ENCODE measurements at places on chromosomes 16 and 17.

GRCh38 chr16:66332634-66333610 lies 33.6 kb upstream of the CDH5 start:
- DNase-seq: no peak

DNA sequence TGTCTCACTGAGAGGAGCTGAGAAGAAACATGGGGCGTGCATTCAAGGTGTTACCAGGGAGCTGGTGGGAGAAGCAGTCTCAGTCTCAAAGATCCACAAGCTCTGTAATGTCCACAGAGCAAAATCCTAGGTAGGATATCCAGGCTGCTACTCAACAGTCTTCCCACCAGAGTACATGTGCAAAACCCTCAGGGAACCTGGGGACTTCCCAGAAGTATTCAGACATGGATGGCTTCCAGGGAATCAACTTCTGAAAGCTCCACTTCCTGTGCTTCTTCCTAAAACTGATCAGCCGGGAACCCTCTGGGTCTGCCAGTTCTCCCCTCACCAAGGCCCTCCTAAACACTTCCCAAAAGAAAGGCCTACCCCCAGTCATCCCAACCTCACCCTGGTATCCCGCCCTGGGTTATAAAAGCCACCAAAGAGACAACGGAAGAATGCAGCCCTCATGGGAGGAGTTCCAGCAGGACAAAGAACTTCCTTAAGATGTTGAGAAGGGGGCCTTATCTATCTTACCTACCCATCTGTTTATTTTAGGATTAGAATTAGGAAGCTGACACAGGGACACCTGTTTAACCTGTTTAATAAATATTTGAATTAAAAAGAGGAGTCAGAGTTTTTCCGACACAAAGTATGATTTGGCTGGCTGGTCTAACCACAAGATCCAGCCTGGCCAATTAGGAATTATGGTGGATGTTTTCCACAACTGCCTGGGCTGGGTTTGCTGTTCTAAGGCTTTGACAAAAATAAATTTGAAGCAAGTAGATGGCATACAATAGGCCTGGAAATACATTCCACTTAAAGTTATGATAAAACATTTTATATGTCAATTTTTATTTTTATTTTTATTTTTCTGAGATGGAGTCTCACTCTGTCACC lies 37.0 kb downstream of the CUEDC1 start:
- no peak for DNase-seq

DNA sequence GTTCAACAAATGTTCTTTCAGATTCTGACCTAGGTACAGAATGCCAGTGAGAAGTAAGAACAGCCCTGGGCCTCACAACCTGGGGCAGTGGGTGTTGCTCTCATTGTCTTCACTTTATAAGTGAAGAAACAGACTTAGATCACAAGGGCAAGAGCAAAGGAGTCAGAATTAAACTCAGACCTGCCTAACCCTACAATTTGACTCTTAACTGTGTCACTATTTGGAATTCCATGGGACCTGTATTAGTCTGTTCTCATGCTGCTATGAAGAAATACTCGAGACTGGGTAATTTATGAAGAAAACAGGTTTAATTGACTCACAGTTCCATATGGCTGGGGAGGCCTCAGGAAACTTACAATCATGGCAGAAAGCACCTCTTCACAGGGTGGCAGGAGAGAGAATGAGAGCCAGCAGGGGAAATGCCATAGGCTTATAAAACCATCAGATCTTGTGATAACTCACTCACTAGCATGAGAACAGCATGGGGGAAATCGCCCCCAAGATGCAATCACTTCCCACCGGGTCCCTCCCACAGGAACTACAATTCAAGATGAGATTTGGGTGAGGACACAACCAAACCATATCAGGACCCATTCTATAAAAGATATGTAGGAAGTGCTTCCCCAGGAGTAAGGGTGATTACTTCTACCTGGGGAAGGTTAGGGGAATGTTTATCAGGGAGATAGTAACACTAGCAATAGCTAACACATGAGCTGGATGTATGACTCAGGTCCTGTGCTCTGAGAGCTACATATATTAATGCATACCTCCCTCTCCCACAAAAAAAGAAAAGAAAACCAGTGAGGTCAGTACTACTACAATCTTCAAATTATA lies 270.1 kb downstream of the SOX9 start:
- no peak for DNase-seq

GRCh38 chr16:2029350-2029749 lies 2.6 kb downstream of the NHERF2 start:
- DNase-seq: no peak
